GM04504 (cell line): ENCODE measurements at places on chromosomes 5 and 9.
A peak's percentile ranks its signal among the peaks of the same experiment; 100 is the strongest.

GRCh38 chr5:90519081-90519480, 10.3 kb downstream of the LYSMD3 start:
- DNase-seq = no peak

- DNase-seq = peak; percentile 50
Observed at GRCh38 chr9:137411645-137412380, 11.1 kb downstream of the EXD3 start.

GRCh38 chr5:72624641-72625236, 117.5 kb upstream of the ZNF366 start:
- peak; percentile 84 for DNase-seq

DNA sequence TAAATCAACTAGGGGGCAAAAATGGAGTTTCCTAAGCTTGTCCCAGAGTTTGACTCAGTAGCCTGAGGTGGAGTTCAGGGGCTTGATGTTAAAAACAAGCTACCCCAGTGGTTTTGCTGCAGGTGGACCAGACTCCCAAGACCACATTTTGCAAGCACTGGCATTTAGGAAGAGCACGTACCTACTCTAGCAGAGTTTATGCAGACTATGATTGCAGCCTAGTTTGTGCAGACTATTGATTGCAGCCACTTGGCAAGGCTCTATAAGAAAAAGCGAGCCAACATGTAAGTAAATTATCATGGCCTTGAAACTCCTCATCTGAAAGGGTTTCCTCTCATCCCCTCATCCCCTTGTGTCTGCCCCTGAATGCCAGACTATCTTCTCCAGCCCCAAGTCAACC, 102.0 kb upstream of the CCDC152 start:
- no peak for DNase-seq

DNA sequence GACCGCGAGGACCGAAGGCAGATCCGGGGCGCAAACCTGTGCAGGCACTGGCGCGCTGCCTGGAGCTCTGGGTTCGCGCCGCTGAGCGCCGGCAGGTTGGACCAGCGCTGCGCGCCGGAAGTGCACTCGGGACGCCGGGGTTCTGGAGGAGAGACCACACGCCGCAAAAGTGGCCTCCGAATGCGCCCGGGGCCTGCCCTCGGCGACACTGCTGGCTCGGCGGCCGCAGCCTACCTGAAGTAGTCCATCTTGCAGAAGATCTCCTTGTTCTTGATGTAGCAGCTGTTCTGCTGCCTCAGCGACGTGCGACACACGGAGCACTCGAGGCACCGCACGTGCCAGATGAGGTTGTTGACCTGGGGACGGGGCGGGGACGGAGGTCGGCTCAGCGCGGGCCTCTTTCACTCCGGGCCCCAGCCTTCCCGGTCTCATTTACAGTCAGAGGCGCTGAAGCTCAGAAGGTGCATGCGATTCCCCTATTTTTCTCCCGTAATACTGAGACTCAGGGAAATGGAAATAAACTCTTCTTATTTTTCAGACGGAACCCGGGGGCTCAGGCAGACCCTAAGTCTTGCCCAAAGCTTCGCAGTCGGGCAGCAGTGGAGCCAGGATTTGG, 2.5 kb downstream of the LHX6 start:
- no peak for DNase-seq

- DNase-seq = peak; percentile 79
Observed at GRCh38 chr5:140322751-140323731, 20.1 kb upstream of the PFDN1 start.

- DNase-seq = no peak
Observed at GRCh38 chr5:75405296-75405695, 68.3 kb downstream of the HMGCR start.

DNA sequence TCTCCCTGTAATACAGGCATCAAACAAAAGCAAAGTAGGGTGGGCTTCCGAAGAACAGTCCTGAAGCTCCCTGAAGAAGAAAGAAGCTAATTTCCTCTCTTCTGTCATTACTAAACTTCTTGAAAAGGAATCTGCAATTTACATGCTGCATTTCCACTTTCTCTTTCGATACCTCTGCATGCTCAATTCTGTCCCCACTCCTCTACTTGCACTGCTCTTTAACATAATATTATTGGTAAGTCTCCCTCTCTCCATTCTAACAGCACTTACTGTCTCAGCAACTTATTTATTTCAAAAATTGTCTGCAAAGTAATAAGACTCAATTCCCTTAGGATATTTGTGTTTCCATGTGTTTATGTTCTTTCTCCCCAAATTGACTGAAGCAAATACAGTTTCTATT, 3.9 kb upstream of the PLPP1 start:
- DNase-seq = no peak

- no peak for DNase-seq
Observed at GRCh38 chr5:36442352-36442751, 140.7 kb upstream of the RANBP3L start.

DNA sequence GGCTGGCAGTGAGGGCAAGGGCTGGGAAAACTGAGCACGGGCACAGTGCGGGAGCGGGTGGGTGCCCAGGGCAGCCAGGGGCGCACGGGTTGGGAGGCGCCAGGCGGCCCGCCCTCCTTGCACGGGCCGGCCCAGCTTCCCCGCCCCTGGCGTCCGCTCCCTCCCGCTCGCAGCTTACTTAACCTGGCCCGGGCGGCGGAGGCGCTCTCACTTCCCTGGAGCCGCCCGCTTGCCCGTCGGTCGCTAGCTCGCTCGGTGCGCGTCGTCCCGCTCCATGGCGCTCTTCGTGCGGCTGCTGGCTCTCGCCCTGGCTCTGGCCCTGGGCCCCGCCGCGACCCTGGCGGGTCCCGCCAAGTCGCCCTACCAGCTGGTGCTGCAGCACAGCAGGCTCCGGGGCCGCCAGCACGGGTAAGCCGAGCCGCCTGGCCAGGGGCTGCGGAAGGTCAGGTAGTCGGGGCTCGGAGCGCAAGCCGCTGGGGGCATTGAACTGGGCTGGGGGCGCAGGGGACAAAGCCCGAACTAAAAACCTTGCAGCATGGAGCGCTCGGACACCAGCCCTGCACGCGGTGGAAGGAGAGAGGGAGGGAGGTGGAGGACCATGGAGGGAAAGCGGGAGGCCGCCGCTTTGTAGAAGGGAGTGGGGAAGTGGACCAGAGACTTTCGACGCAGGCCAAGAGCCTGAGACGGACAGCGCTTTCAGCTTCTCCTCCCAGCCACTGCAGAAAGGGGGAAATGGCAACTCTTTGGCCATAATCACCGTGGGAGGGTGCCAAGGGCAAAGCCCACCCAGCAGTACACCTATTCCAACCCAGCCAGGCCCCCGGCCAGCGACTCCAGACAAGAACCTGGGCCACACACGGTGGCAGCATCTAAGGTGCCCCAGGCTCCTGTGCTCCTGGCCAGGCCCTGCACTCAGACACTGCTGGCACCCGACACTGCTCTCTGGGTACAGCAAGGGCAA, at the start of gene TGFBI:
Gene TGFBI, plus strand, starts transcription at position 207 of the 961 bp plus-strand sequence. Its CDS starts 68 bp downstream, at position 275.
- DNase-seq = no peak

- no peak for DNase-seq
Observed at GRCh38 chr5:170743876-170744212, 39.7 kb upstream of the GABRP start.

DNA sequence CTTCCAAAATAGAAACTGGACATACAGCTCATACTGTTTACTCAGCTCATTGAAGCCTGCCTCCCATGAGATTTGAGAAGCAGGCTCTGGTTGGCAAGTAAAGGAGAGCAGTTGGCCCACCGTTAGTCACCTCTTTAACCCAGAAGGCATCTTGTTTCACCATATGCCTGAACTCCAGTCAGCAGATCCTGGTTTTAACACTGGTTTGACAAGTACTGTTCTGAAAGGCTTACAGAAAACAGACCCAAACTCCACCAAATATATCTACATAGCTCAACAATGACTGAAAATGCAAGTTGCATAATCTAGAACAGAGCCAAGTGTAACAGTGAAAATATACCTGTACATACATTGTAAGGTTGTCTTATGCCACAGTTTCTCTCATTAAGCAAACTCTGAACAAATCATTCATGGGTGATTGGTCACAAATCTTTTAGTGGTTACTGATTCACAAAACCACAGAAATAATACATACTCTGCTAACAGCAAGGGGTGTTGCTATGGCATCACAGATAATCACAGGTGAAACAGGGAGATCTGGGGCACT, 198.8 kb downstream of the BNC2 start:
- peak; percentile 42 for DNase-seq

DNA sequence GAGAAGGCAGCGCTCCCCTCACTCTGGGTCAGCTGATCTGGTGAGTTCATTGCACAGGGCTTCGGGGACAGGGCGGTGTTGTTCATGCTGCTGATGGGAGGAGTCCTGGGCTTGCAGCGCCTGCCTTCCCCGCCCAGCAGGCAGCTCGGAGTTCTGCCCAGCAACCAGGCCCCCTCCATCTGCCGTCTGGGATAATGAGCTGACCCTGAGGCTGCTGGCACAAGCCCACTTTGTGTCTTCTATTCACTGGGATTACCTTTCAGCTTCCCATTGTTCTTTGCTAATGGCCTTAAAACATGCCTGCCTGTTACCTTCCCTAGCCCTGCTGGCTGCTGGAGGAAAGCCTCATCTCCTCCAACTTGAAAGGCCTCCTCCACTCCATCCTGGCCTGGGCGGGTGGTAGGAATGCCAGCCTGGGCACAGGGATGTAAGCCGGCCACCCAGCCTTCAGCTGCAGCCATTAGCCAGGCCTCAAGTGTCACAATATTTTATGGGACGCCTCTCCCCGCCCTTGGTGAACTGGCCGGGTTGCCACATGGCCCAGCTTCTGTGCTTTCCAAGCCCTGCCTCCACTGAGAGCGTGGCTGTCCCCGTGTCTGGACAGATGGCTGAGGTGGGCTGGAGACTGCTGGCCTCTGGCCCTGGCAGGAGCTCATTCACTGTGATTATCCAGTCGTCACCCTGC, 70.4 kb downstream of the GADD45G start:
- no peak for DNase-seq

GRCh38 chr5:55847837-55848236, 3.3 kb upstream of the IL31RA start:
- DNase-seq = no peak

GRCh38 chr5:55149308-55149795, 10.6 kb upstream of the GPX8 start:
- DNase-seq = no peak

GRCh38 chr5:172868436-172868923, 34.4 kb downstream of the ERGIC1 start:
- no peak for DNase-seq

DNA sequence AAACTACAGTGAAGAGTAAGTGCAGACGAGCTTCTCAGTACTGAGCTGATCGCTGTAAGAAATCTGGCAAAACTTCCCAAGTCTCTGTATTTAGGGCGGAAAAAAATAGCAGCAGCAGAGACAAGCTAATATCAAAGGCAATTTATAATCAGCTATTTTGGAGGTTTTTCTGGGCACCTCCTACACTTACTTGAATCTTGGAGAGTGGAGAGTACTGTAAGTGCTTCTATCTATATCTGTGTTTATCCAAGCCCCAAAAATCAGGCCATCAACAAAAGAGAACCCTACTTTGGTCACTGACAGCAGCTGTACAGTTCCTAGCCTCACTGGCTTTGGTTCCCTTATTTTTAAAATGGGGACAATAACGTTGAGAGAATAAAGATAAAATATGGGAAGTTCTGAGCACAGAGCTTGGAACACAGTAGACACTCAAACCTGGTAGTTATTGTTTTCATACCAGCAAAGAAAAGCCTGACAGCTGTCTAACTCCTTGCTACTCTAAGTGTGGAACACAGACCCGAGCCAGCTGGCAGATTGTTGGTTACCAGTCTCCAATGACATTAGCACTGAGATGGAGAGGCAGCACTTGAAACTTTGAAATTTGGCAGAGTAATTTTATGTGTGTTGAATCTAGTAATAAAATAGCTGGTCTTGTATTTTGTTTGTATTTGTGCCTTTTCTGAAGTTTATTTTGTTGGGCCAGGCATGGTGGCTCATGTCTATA, 96.0 kb upstream of the SLC28A3 start:
- DNase-seq = no peak

DNA sequence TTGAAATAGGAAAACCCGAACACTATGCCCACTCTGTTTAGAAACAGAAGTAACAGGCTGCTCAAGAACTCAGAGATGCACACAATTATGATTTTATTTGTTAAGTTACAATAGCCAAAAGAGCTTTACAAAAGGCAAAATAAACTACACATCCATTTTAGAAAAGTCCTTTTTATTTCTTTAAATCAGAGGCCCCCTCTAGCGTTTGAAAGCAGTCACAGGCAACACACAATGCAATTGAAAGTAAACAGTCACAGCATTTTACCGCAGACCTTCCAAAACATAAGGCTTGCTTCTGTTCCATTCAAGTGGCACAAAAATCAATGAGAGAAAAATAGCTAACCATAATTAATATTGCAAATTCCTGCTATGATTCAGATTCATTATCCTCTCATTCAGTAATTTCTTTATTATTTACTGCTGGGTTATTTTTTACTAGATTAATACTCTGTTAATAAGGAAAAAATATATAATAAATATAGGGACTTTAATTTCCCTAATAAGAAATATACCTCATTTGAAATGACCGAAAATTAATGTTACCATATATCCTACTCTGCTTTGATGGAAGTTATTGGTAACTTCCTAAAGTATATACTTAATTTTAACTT, 78.3 kb downstream of the CEP120 start:
- DNase-seq = peak; percentile 18

DNA sequence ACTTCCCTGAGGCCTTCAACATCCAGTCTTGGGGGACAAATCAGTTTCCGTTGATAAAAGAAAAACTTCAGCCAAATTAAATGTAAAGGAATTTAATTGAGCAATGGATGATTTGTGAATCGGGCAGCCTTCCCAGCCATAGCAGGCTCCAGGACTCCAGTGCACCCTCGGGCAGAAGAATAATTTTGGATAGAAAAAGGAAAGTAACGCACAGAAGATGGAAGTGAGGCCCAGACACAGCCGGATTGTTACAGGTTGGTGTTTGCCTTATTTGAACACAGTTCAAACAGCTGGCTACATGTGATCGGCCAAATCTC, 19.1 kb downstream of the MRPL36 start:
- DNase-seq = no peak

- DNase-seq = no peak
Observed at GRCh38 chr5:167843881-167844572, 447.4 kb upstream of the WWC1 start.

- no peak for DNase-seq
Observed at GRCh38 chr9:37141015-37141414, 20.6 kb downstream of the ZCCHC7 start.

- DNase-seq = peak; percentile 32
Observed at GRCh38 chr5:154418344-154418820, 27.4 kb upstream of the SAP30L start.

GRCh38 chr9:106693558-106693957, 169.4 kb upstream of the ZNF462 start:
- no peak for DNase-seq

DNA sequence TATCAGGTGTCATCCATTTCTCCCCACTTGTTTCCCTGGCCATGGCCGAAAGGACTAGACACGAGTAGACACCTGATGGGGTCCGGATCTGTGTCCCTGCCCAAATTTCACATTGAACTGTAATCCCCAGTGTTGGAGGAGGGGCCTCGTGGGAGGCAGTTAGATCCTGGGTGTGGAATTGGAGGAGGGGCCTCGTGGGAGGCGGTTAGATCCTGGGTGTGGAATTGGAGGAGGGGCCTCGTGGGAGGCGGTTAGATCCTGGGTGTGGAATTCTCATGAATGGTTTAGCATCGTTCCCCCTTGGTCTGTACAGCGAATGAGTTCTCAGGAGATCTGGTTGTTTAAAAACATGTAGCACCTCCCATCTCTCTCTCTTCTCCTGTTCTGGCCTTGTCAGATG, 165.8 kb downstream of the NR3C1 start:
- DNase-seq = no peak

- no peak for DNase-seq
Observed at GRCh38 chr5:138514021-138514420, 29.0 kb downstream of the ETF1 start.
